NCI-H1105 (cell line): ENCODE measurements at places on chromosomes 12 and 14.

- DNase-seq: no peak
Measured at GRCh38 chr12:130423136-130423535, 85.4 kb downstream of the PIWIL1 start.

DNA sequence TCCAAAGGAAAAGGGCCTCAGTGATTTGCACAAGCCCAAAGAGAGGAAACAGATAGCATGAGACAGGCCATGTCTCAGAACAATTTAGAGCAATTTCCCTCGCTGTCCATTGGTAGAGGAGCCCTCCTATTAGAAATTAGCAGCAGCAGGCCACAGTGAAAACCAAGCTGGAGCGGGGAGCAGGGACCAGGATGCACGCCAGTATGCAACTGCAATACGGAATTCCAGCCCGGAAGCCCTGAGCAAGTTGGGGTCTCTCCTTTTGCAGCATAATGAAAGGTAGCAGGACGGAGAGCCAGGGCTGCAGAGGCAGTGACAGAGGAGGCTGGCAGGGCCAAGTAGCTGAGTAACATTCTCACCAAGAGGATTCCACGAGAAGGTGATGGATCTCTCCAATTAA lies 84.9 kb upstream of the CLMN start:
- no peak for DNase-seq

DNA sequence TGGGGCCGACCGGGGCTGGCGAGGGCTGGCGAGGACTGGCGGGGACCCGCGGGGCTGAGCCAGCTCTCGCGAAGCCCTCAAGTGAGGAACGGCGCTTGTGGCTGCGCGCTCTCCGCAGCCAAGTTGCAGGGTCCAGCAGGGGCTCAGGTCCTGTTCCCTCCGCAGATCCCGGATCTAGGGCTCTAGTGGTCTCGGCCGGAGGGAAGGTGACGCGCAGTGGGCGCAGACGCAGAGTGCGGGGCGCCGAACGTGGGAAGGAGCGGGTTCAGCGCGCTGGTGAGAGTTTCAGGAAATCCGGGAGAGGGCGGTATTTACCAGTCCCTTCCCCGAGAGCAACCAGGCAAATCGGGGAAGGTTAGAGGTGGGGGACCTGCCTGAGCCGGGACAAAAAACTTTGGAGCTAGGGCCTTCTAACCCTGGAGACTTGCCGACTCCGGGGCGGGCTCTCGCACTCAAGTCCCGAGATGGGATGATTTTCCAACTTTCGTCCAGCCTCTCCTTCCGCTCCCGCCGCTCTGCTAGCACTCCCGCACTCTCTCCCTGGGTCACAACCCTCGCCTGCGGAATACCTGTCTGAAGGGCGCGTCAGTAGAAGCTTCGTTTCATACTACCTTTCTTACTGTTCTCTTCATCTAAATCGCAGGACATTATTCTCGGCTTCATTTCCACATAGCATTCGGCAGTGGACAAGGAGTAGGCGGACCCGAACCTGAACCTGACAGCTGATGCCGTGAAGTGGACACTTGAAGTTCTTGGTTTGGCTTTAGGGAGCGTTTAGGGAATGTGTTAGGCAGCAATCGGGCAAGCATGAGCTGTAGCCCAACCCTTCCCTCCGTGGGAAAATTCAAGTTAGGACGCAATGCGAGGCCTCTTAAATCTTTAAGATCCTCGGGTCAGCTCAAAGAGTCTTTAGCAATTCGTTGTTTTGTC lies 13.6 kb upstream of the PAX9 start:
- DNase-seq: peak; percentile 74

DNA sequence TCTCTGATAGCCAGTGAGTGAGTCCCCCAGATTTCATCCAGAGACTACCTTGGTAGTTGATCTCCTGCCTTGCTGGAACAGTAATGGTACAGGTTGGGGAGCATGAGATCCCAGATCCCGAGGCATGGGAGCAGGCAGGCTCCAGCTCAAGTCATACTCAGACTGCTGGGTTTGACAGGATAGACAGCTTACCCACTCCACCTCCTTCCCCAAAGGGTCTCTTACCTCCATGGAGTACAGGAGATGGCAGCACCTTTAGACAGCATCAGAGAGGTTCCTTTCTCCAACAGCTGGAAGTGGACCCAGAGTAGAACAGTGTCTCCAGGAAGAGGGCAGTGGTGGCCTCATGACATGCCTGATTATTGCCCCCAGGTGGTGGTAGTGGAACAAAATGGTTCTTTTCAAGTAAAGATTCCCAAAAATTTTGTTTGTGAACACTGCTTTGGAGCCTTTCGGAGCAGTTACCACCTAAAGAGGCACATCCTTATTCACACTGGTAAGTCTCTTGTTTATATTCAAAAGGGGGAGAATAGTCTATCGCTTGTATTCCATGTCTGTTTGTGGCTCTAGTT lies 4.9 kb upstream of the CSAD start:
- no peak for DNase-seq
